NCI-H1417 (cell line): ENCODE measurements at places on chromosomes 6 and 20.

DNA sequence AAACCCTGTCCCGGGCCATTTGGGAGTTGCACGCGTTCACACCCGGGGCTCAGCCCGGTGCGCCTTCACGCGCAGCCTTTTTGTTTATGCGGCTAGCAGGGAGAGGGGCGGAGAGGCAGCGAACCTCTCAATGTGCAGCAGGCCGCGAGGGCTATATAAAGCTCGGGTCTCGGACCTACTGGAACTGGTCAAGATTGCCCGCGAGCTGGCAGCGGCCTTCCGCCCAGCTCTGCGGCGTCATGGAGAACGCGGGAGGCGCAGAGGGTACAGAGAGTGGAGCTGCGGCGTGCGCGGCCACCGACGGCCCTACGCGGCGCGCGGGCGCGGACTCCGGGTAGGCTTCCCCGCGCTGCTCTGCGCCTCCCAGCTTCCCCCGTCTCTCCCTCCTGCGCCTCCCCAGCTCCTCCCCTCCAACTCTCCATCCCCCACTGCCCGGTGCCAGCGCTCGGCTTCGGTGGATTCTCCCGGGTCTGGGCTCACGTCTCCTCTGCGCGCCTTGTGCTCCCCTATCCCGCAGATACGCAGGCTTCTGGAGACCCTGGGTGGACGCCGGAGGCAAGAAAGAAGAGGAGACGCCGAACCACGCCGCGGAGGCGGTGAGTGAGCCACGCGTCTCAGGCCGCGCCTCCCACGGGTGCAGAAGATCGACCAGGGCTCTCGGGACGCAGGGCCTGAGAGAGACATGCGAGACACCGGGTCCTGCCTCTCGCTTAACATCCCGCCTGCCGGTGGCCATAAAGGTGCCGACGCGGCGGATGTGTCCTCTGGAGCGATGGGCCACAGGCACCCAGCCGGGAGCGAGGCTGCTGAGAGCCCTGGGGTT is at the start of gene RIPPLY2:
Gene RIPPLY2, plus strand, starts transcription at position 183 of the 823 bp plus-strand sequence. Its CDS starts 57 bp downstream, at position 240.
- peak; percentile 93 for DNase-seq

DNA sequence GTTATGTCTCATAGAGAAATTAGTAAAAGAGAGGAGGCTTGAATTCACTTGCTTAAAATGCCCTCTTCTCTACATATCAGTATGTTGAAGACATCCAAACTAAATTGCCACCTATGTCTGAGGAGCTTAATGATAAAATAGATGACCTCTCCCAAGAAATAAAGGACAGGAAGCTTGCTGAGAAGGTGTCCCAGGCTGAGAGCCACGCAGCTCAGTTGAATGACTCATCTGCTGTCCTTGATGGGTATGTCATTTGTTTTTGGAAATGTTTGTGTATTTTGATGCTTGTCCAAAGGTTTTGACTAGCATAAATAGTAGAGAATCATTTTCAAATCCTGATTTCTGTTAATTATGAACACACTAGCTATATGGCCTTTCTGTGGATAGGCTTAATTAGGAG is 307.7 kb downstream of the ARHGAP18 start:
- DNase-seq, result no peak

- peak; percentile 9 for DNase-seq
Measured at GRCh38 chr6:24426729-24427446, 24.2 kb downstream of the MRS2 start.

- no peak for DNase-seq
Measured at GRCh38 chr20:30513050-30513628, 744.3 kb upstream of the DEFB115 start.

GRCh38 chr6:143839196-143839595 is 3.9 kb upstream of the LTV1 start:
- DNase-seq, result no peak

- DNase-seq, result no peak
Measured at GRCh38 chr6:36209606-36210005, 13.1 kb downstream of the BRPF3 start.

GRCh38 chr20:44633872-44634600 is 17.5 kb downstream of the ADA start:
- no peak for DNase-seq

- no peak for DNase-seq
Measured at GRCh38 chr20:19929012-19929360, 88.2 kb upstream of the NAA20 start.

GRCh38 chr6:29818892-29819291 is 8.7 kb upstream of the HLA-G start:
- DNase-seq, result no peak

DNA sequence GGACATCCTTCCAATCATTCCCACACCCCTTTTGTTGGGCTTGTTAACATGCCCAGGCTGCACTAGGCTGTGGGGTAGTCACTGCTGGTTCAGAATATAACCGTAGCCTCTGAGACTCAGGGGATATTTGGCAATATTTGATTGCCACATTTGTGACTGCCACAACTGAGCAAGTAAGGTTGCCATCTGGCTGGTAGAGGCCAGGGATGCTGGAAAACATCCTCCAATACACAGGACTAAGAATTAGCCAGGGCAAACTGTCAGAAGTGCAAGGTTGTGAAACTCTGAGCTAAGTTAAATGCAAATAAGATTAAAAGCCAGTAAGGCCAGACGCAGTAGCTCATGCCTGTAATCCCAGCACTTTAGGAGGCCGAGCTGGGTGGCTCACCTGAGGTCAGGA is 112.0 kb downstream of the ZMYND8 start:
- DNase-seq, result no peak

DNA sequence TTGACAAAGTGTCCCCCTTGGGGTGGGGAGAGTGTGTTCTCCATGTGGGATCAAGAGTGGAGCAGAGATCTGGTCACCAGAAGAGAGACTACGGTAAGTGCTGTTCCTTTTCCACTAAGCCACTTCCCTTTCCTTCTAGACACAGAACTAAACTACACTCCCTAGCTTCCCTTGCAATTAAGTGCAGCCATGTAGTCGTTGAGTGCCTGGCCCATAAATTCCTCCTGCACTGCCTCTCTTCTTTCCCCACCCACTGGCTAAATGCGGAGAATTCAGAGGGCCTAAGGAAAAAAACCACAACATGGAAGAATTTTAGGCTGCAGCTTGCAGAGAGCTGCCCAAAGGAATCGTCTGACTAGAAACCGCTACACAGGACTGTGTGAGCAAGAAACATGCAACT is 1.5 kb downstream of the WDR27 start:
- DNase-seq, result no peak

- DNase-seq, result no peak
Measured at GRCh38 chr6:154196333-154196885, 157.4 kb downstream of the OPRM1 start.

- DNase-seq, result no peak
Measured at GRCh38 chr6:169930799-169931198, 179.4 kb downstream of the ERMARD start.

GRCh38 chr6:146388736-146389364 is 154.8 kb upstream of the RAB32 start:
- peak; percentile 11 for DNase-seq

- no peak for DNase-seq
Measured at GRCh38 chr6:37024656-37025337, 19.3 kb downstream of the FGD2 start.

DNA sequence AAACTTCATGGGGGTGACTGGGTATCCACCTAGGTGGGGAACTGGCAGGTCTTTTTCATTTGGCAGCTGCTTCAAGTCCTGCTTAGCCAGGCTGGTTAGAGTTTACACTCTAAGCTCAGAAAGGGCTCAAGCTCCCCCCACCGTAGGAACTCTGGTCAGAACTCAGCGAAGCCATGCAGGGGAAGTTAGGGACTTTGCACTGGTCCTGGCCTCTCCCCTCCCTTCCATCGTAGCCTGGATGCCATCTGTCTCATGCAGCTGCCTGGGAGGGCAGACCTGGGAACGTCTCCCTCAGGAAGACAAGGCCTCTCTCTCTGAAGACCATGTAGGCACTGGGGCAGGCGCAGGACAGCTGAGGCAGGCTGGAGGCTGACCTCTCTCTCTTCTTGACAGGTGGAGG is 183.8 kb upstream of the UST start:
- DNase-seq, result no peak

DNA sequence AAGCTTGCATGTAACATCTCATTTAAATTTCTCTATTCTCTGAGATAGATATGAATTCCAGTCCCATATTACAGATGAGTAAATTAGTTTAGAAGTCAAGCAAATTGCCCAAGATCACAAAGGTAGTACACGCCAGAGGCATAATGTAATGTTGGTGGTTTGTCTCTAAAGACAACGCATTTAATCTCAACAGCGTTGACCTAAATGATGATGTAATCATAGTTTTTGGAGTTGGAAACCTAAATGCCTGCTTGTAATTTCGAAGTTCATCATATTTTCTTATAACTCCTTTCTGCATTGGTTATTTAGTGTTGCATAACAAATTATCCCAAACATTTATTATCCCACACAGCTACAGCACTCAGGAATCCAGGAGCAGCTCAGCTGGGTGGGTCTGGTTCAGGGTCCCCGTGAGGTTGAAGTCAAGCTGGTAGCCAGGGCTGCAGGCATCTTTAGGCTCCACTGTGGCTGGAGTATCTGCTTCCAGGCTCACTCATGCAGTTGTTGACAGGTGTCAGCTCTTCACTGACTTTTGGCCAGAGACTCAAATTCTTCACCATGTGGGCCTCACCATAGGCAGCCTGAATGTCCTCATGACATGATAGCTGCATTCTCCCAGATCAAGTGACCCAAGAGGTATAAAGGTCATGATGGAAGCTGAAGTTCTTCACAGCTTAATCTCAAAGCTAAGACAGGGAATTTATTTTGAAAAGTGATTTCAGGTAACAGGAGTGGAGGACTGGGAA is 122.0 kb upstream of the SPTLC3 start:
- DNase-seq, result no peak

GRCh38 chr20:43537921-43538877 is 20.6 kb upstream of the SGK2 start:
- peak; percentile 77 for DNase-seq

GRCh38 chr6:38508286-38508685 is 131.4 kb downstream of the BTBD9 start:
- DNase-seq, result no peak

DNA sequence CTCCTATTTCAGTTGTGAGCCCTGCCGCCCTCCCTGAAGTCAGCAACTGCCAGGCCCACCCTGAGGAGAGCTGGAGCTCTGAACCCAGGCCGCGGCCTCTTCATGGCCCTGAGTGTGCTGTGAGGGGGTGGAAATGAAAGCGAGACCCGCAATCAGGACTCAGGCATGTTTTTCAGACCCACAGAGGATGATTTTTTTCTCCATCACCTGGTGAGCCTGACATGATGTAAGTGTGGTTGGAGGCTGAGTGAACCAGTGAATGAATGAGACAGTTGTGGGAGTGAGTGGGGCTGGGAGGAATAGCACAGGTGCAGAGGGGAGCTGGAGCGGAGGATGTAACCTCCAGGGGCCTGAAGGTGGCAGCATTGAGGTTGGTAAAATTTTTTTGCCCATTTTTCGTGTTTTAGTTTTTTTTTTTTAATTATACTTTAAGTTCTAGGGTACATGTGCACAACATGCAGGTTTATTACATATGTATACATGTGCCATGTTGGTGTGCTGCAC is 18.3 kb downstream of the RAET1L start:
- DNase-seq, result peak; percentile 7

DNA sequence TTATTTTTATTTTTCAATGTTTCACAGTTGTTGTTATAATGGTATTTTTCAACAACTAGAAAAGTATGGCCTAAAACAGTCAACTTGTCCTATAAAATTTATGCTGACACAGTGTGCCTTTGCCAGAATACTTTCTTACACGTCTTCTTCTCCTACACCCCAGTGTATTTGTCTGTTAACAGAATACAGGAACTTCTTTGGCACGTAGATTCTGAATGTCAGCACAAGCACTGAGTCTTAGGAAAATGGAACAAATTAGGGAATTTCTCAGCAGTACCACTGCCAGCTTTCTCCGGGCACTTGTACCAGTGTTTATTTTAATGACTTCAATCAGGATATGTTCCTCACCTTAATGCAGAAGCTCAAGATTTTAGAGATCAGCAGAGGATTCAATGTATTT is 26.7 kb upstream of the AKIRIN2 start:
- DNase-seq, result no peak

GRCh38 chr6:147774856-147775255 is 266.4 kb downstream of the SAMD5 start:
- DNase-seq, result no peak

DNA sequence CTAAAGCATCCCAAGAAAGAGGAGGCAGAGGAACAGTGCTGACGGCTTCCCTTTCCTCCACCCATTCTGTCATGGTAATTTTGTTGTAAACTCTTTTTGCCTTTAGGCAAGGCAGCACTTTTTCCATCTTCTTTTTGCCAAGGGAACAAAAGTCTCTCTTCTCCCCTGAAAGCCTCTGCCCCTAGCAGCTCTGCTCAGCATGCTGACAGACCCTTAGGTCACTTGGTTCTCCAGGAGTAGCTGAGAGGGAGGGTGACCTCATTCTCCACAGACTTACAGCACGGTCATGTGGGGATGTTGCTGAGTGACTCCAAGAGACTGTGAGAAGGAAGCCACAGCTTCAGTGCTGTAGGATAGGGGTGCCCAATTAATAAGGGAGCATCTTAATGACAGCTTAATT is 81.1 kb upstream of the RALGAPA2 start:
- no peak for DNase-seq

DNA sequence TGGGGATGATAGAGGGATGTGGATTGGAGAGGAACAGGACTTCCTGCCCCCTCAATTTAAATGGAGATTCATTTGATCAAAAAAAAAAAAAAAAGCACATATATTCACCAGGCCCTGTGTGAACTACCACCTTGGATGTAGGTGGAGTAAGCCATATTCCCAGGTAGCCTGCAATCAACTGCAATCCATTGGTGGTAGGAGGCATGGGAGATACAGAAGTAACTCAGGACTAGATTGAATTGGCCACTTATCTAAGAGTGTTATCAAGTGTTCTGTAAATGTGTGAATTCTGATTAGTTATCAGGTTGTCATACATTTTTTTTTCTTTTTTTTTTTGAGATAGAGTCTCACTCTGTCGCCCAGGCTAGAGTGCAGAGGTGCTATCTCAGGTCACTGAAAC is 124.1 kb upstream of the ESR1 start:
- no peak for DNase-seq

DNA sequence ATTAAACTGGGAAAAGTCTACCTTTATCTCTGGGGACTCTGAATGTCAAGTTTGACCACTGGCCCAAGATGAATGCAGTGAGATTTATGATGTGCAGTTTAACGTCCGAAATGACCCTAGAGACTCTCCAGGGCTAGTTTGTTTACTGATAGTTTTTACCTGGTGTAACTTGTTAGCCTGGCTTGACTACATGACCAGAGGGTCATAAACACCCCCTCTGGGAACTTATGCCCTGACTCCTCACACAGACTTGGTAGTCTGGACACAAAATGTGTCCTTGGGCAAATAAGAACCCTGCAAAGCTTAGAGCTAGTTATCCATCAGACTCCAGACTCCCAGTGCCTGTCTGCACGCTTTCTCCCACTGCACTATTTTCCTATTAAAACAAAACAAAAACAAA is 606.5 kb downstream of the HACE1 start:
- DNase-seq, result no peak

- no peak for DNase-seq
Measured at GRCh38 chr20:61090541-61090940, 161.5 kb upstream of the CDH4 start.

- DNase-seq, result no peak
Measured at GRCh38 chr6:105346052-105346451, 56.8 kb downstream of the PREP start.
